ENCODE measurements at places on chromosomes 12 and 14.

- DNase-seq: no peak
These were observed 245.3 kb downstream of the PDZRN4 start for GRCh38 chr12:41433460-41433859.

GRCh38 chr12:26614011-26614616 is 218.9 kb downstream of the ITPR2 start:
- DNase-seq: peak; percentile 13

DNA sequence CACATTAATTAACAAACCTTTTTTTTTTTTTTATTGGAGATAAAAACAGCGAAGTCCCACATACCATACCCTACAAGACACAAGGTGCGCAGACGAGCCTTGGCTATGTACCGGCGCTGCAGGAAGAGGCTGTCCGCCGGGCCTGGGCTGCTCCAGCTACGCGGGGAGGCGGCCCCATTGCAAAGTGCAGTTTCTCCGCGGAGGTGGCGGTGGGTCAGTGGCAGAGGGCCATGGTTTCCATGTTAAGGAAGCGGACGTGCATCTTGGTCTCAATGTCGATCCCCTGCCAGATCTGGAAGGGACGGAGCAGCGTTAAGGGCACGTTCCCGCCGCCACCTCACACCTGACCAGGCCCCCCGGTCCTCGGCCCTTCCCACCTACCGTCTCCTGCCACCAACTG is 60.3 kb downstream of the TESC start:
- DNase-seq: no peak

DNA sequence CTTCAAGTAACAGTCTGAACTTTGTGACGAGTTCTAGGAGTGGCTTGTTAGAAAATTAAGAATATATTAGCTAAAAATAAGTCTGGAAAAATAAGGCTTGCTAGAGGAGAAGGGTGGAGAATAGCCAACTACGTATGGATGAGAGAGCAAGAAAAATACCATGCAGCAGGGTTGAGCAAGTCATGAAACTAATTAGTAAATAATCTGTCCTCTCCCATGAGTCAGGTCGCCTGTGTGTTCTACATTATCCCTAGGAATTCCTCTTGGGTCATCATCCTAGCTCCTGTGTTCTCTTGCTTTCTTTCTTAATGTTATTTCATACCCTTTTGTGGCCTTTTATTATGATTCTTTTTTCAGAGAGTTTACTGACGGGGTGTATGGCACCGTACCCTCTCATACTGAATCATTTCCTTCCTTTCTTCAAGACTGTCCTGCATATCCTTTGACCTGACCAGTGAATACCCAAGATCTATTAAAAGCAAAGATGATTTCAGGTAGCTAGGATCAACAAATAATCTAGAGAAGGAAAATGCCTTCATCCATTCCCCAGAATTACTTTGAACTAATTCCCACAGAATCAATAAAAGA is 177.2 kb upstream of the NPAS3 start:
- DNase-seq: peak; percentile 84

- no peak for DNase-seq
These were observed 48.3 kb downstream of the SEL1L start for GRCh38 chr14:81485372-81485771.

GRCh38 chr12:45426294-45426693 is 210.4 kb downstream of the ANO6 start:
- no peak for DNase-seq

- no peak for DNase-seq
These were observed 107.9 kb downstream of the CAND1 start for GRCh38 chr12:67377021-67377420.

GRCh38 chr14:38357557-38357956 is 101.7 kb upstream of the CLEC14A start:
- DNase-seq: peak; percentile 57

DNA sequence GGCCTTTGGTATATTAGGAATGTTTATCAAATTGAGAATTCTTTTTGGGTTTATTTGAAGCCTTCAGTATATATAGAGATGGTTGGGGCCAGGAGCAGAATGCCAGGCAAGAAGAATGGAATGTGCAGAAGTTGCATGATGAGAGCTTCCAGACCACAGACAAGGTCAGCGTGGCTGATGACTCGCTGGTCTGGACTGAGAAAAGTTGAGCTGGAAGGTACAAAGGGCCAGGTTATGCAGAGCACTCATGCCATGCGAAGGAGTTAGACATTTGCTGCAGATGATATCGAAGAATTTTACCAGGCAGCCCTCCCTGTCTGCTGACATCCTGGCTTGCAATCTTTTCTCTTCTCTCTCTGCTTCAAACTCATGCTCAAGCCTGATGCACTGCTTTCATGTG is 196.2 kb upstream of the ARHGAP5 start:
- DNase-seq: peak; percentile 61

DNA sequence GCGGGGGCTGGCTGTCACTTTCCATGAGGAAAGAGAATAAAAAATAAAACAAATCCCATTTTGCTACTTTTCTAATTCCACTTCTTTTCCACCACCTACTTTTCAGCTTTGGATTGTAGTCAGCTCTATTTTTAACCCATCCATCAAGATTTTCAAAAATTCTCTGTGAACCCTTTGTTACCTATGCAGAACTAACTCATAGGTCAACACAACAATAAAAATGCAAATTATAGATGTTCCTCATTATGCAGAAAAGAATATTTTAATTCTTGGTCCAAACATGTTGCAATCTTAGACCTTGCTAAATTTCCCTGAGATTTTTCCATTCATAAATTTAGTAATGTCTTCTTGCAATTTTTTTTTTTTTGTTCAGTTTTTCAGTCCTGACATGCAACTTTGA is 454.5 kb downstream of the ADAMTS20 start:
- DNase-seq: no peak

GRCh38 chr12:62296001-62296400 is 35.8 kb downstream of the USP15 start:
- DNase-seq: no peak

GRCh38 chr14:95569440-95569839 is 34.6 kb downstream of the GLRX5 start:
- no peak for DNase-seq

DNA sequence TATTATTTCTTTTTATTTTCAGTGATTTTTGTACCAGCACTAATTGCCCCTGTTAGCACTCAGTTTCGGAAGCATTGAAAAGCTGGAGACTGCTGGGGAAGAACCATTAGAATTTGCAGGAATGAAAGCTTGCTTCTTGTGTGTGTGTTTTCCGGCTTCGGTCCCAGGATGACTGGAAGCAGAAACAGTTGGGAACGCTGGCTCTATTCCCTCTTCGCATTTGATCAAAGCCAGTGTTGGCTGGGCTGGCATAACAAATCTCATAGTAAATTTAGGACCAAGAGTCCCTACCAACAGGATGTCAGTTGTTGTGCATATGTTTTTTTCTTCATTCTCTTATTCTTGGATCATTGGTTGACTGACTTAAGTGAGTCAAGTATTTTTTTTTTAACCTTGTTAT is 53.6 kb upstream of the TRAF3 start:
- DNase-seq: no peak

- no peak for DNase-seq
These were observed 56.0 kb downstream of the FBXO34 start for GRCh38 chr14:55327179-55327578.

- no peak for DNase-seq
These were observed 85.6 kb downstream of the LMO3 start for GRCh38 chr12:16520328-16520727.

GRCh38 chr12:19916196-19916753 is 452.1 kb upstream of the PDE3A start:
- no peak for DNase-seq
